Caki2 (cell line): ENCODE measurements at places on chromosomes 1 and 21.

DNA sequence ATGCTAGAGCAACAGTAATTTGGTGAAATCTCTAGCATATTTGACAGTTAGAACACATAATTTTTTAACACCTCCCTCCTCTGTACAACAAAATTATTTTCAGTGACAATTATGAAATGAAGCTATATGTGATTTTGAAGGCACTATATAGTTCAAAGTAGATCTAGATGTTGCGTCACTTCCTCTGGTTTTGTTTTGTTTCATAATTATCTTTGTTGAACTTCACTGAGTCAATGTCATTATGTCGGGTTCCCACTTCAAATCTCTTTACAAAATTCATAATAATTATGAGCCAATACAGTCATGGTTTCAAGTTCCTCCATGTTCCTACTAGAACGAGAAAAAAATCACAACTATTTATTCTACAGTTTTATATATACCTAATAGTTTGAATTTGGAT lies 254.8 kb upstream of the PLXNA2 start:
- no peak for DNase-seq

DNA sequence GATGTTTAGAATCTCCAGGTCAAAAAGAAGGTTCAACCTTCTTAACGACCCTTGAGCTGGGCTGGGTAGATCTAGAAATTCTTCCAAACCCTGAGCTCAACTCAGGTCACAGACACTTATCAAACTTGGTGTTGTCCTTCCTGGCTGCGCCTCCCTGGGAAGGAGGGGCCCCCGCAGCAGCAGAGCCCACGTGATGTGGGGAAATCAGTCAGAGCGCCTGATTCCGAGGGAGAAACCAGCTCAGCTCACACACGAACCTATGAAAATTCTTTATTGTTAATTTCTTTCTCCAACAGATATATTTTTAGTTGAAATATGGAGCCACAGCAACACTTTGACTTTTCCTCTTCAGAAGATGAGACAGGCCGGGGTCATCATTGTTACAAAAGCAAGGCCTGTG lies 24.3 kb upstream of the CLSTN1 start:
- no peak for DNase-seq

DNA sequence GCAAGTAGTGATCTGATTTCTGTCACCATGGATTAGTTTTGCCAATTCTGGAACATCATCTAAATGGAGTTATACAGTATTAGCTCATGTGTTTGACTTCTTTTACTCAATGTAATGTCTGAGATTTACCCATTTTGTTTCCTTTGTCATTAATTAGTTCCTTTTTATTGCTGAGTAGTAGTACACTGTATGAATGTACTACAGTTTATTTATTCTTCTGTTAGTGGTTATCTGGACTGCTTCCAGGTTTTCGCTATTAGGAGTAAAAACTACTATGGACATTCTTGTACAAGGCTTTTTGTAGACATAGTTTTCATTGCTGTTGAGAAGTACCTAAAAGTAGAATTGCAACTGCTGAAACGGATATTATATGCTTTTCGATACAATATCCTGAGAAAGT lies 14.1 kb downstream of the SUCO start:
- peak; percentile 14 for DNase-seq

- DNase-seq, result no peak
Observed at GRCh38 chr21:17231124-17231523, 281.7 kb upstream of the CXADR start.

- DNase-seq, result no peak
Observed at GRCh38 chr1:39328586-39329121, 124.2 kb downstream of the MACF1 start.

- peak; percentile 68 for DNase-seq
Observed at GRCh38 chr1:17248781-17249180, at the start of gene PADI3. Gene PADI3, plus strand, starts transcription at chr1:17249098. Its CDS starts 40 bp downstream, at chr1:17249138.

GRCh38 chr21:41894511-41894910 lies 15.4 kb upstream of the PRDM15 start:
- no peak for DNase-seq

GRCh38 chr1:36502616-36503015 lies 19.9 kb upstream of the CSF3R start:
- DNase-seq, result no peak

DNA sequence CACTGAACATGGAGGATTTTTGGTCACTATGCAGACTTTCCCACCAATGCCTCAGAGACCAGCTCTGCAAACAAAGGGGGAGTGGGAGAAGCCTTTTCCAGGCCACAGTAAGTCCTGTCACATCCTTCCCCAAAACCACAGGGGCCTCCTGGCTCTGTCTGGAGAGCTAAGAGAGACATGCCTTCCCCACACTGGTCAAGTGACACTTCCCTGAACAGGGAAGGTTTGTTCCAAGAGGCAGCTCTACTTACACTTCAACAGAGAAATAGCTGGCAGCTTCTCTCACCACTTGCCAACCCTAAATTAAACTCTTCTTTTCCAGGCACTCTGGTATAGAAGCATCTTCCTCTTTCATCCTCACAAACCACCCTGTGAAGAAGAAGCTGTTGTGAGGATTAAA lies 39.7 kb downstream of the EDN2 start:
- no peak for DNase-seq

DNA sequence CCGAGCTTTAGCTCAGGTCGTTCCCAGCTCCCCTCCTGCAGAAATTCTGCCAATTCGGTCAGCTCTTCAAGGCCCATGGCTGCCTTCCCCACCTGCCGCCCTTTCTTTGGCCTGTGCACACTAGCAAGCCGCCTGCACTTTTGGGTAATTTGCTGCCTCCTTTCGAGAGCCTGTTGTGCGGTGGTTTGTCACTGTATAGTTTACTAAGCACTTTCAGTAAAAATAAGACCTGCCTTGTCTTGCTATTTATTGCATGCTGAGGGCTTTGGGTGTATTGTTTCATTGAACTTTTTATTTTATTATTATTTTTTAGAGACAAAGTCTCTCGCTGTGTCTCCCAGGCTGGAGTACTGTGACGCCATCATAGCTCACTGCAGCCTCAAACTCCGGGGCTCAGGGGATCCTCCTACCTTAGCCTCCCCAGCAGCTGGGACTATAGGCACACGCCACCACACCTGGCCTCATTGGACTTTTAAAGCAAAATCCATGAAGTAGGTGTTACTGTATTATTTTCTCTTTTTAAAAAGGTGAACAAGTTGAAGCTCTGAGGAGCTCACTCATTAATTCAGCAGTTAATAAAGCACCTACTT lies 1.1 kb upstream of the FABP3 start:
- DNase-seq, result no peak

DNA sequence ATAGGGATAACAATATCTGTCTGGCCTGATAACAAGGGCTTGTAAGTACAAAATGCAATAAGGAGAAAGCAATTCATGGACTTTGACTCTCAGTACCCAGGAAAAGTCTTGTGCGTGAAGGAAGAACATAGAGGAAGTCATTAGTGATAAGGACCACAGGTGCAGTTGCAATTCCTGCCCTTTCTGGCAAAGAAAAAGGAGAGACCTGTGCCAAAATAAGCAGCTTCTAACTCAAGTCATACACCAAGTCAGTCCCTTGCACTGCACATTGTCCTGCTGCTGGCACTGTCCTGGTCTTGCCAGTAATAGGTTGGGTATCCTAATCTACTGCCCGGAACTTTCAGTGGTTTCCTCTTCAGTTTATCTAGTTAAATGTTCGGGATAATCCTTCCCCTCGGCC lies 14.8 kb upstream of the SOD1 start:
- no peak for DNase-seq

- DNase-seq, result no peak
Observed at GRCh38 chr1:247444571-247444970, 13.3 kb downstream of the OR2B11 start.
